ENCODE measurements at places on chromosomes 16 and 17. TPM values are rescaled to one million over a fixed set of nuclear protein-coding genes. Genes with fewer than 3 reads are reported as not detected.

The LRRC36 gene
- total RNA-seq: not detected

The HID1 gene
- total RNA-seq: 2.8 TPM

The PRDM7 gene
- not detected for total RNA-seq

The SOX15 gene
- total RNA-seq: not detected

The C17orf100 gene
- 0.68 TPM for total RNA-seq

The NDEL1 gene
- 174 TPM for total RNA-seq

The WFDC1 gene
- total RNA-seq: not detected

The EVI2B gene
- 98.9 TPM for total RNA-seq

The PALB2 gene
- total RNA-seq: 10.7 TPM

The PRSS33 gene
- total RNA-seq: 0.63 TPM

The MAPT gene
- total RNA-seq: 0.58 TPM

The ANKFN1 gene
- total RNA-seq: not detected

The SOST gene
- not detected for total RNA-seq

The DNAAF1 gene
- 2.9 TPM for total RNA-seq

The DHRS7C gene
- not detected for total RNA-seq
